ENCODE measurements at places on chromosomes 3 and 15.
A peak's percentile ranks its signal among the peaks of the same experiment; 100 is the strongest.

DNA sequence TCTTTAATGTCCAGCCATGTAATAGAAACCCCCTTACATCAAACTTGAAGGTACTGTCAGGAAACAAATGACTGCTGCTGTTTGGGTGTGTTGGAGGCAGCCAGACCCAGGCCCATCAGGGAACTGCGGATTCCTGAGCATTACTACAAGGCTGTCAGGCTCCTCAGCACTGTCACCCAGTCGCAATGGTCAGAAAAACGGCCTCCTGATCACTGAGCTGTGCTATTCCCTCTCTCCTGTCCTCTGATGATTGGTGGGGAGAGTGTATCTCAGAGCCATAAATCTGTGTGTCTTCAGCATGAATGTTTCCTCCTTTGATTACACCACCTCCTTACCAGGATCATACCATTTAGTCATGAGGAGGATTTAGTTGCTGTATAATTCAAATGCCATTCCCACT, 135.2 kb upstream of the GADL1 start:
- no peak for DNase-seq

GRCh38 chr3:12986986-12987385, 86.2 kb downstream of the IQSEC1 start:
- no peak for DNase-seq

DNA sequence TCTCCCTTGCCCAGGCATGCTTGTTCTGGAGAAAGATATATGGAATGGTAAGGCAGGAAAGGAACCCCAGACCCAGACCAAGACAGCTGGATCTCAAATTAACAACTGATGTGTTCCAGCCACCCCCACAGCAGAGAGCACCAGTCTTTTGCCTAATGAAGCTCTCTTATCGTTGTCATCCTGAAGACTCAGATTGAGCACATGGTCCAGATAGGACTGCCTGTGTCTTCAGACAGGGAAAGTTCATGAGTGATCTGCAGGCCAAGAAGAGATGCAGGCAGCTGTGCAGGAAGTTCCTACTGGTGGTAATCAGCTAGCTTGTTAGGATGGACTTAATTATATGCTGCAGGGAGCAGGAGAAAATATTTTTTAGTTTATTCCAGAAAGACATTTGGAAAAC, 53.3 kb downstream of the PPP2R3A start:
- peak; percentile 45 for DNase-seq

GRCh38 chr3:18670759-18671158, 245.6 kb upstream of the SATB1 start:
- no peak for DNase-seq

- DNase-seq: peak; percentile 37
Observed at GRCh38 chr3:139935016-139935865, at the start of gene CLSTN2. Gene CLSTN2 (plus strand): TSS chr3:139935185.

DNA sequence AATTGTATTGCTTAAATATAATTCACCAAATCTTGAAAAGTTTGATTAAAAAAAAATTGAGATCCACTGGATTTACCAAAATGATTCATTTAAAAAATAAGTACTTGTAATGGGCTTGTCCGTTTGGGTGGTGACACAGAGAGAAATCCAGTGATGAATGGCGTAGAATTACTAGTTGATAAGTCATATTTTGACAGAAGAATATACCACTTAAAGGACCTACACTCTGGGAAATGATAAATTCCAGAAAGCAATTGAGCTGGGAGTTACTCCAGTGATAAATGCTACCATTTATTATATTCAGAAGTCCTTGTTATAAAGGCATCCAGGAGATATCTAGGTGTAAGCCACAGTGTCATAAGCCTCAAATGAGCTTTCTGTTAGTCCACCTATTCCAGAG, 141.8 kb upstream of the CFAP20DC start:
- peak; percentile 46 for DNase-seq

GRCh38 chr3:127374086-127375010, 86.5 kb upstream of the PRR20G start:
- peak; percentile 2 for DNase-seq

GRCh38 chr3:194327218-194328052, 23.7 kb downstream of the CPN2 start:
- DNase-seq: peak; percentile 37

- DNase-seq: peak; percentile 44
Observed at GRCh38 chr3:122392868-122393844, 9.2 kb downstream of the FAM162A start.

DNA sequence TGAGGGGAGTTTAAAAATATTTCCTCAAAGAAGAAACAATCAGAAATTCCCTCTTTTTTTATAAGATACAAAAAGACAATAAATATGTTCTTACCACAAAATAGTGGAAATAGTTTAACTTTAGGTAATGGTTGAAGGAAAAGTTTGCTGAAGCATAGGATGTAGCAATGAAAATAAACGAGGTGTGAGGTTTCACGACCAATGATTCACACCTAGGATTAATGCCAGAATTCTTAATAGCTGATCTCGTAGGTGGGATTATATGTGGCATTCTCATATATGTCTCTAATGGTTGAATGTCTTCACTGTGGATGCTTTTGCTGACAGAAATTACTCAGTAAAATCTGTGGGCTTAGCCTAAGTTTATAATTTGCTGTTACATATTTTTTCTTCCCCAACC, 467.7 kb downstream of the FGF12 start:
- peak; percentile 22 for DNase-seq

DNA sequence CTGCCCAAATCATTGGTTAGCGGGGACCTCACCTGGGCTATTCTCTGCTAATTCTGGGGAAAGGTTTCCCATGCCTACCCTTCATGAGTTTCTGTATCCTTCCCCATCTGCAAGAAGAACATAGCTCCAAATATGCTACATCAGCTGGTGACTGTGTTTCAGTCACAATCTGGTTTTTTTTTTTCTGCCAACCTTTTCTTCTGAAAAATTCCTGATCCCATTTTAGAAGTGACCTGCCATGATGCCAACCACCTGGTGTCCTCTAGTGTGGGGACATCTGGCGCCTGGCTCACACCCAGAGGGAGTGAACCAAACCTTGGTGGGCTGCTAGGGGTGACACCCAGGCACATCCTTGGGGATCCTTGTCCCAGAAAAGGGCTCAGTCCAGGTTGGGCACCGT, 76.1 kb downstream of the CHRD start:
- no peak for DNase-seq

DNA sequence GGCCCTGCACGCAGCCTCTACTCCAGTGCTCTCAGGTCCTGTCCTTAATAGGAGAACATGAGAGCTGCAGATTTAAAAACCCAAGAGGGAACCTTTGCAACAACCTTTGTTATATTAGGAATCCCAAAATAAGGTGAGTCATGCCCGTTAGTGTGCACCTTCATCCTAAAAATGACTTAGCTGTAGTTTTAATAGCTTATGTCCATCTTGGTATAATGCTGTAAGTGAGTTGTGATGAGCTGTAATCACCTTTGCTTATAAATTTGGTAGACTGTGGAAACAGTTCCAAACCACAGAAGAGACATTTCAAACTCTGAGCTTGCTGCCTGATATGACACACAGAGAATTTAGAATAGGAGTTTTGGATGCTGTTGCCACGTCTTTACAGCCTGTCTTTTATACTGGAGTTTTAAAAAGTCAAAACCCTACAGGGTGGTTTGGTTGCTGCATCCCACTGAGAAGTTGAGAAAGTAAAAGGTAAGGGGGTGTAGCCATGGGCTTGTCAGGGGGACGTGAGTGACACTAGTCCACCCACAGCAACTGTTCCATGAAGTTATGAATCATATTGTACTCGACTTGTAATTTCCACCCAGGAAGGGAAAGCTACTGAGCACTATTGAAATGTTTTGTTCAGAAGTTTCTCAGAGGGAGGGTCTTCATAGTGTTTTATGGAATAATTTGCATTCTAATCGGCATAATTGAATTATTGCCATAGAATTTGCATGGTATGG, 27.4 kb upstream of the CD47 start:
- peak; percentile 26 for DNase-seq

- peak; percentile 34 for DNase-seq
Observed at GRCh38 chr3:29537889-29538609, 257.2 kb downstream of the RBMS3 start.

DNA sequence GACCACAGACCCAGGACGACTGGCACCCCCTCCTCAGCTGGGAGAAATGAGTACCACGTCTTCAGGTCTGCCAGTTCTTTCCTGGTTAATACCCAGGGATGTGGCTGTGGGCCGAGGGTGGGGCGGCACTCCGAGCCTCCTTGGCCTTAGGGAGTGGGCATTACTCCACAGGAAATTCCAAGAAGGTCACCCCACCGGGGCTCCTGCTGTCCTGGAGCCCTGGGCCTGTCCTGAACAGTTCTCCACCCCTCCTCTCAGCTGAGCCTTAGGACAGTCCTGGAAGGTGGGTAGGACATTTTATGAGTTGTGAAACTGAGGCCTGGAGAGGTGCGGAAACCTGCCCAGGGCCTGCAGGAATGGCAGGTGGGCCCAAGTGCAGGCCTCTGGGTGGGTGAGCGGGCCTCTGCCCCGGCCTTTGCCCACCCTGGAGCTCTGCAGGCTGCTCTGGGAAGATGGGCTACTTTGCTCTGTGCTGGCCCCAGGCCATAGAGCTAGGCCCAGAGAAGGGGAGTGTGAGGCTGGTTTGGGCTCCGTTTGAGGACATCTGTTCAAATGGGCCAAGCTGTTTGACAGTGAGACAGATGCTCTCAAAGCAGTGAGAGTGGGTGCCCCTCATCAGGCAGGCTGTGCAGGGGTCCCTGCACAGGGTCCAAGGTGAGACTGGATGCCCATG, 103.1 kb downstream of the TMEM266 start:
- no peak for DNase-seq

GRCh38 chr15:39285663-39286062, 295.2 kb upstream of the THBS1 start:
- DNase-seq: peak; percentile 54

GRCh38 chr3:127101411-127102187, 91.3 kb upstream of the PRR23E start:
- no peak for DNase-seq
